Posterior cingulate gyrus (tissue), 11 donors: ENCODE measurements at places on chromosomes 11 and 22.

DNA sequence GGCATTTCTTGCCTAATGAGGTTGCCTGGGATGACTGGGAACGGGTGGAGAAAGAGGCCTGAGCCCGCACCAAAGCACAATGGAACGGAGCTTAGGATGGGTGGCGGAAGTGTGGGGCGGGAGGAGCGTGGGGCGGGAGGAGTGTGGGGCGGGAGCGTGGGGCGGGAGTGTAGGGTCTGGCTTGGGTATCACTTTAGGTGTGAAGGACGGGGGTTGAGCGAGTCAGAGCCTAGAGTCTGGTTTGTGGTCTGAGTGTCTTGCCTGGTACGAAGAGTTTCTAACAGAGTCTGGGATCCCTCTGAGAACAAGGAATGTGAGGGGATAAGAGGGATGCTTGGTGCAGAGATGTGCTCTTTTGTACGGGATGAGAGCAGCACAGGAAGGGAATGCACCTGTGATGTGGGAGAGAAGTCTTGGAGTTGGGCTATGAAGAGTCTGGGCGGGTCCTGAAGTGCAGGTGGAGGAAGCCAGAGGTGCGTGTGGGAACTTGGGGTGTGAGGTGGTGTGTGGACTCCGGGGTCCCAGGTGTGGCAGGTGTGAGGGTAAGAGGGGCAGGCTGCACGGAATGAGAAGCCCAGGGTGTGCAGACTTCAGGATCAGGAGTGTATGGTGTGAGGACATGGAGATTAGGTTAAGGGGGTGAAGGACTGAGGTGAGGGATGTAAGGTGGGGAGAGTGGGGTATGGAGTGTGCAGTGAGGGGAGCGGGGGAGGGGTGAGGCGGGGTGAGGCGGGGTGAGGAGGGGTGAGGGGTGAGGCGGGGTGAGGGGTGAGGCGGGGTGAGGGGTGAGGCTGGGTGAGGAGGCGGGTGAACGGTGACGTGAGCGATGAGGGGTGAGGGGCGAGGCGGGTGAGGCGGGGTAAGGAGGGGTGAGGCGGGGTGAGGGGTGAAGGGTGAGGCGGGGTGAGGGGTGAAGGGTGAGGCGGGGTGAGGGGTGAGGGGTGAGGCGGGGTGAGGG, 1.0 kb downstream of the SYCE3 start:
- DNase-seq, result no peak

- no peak for DNase-seq
Observed at GRCh38 chr11:47099214-47099917, 77.3 kb downstream of the ARFGAP2 start.

DNA sequence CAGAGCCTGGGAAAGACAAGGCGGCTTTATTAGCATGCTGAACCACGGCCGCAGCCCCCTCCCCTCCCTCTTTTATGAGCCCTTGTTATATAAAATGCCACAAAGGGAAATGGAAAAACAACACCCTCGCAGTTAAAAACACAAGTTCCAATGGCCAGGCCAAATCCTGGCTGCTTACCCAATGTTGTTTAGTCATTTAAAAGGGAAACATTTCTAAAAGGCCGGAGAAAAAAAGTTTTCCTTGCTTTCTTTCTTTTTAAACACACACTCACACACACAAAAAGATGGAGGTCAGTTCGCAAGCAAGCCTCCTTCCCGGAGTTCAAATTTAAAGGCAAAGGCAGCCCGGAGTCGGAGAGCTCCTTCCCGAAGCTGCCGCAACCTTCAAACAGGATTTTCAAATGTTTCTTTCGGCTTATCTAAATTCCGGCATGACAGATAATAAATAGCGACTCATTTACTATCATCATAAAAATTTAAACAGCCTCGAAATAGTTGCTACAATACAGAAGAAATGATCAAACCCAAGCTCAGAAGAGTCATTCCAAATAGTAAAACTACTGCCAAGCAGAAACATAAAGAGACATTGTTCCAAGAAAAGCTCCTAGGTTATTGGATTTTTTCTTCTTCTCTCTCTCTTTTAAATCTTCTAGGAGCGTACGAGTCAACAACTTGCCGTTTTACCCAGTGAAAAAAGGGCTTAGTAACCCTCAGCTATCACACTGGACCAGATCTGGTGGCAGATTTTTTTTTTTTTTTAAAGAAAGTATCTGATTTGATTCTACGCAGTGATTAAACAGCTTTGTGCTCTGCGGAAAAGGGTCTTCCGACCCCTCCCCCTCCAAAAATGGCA, 3.5 kb downstream of the PHF21B start:
- no peak for DNase-seq

GRCh38 chr11:71450939-71451338, 2.1 kb upstream of the NADSYN1 start:
- no peak for DNase-seq

DNA sequence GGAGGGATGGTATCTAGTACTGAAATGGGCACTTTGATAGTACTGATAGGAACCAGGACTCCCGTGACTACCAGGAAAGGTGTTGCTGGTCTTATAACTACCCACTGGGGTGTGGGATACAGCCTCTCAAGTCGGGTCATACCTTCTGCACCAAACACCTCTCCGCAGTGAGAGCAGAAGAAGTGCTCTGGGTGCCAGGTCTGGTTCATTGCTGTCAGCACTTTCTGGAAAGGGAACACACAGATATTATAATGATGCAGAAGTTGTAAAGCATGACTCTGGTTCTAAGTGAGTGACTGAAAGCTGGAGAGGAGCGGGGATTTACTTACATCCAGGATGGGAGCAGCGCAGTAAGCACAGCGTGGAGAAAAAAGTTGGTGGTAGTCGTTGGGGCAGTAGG, 26.0 kb downstream of the LPXN start:
- no peak for DNase-seq

- no peak for DNase-seq
Observed at GRCh38 chr11:109424901-109425300, 2.9 kb downstream of the C11orf87 start.

- DNase-seq, result peak; percentile 0
Observed at GRCh38 chr11:134941326-134941725, 529.3 kb upstream of the B3GAT1 start.

DNA sequence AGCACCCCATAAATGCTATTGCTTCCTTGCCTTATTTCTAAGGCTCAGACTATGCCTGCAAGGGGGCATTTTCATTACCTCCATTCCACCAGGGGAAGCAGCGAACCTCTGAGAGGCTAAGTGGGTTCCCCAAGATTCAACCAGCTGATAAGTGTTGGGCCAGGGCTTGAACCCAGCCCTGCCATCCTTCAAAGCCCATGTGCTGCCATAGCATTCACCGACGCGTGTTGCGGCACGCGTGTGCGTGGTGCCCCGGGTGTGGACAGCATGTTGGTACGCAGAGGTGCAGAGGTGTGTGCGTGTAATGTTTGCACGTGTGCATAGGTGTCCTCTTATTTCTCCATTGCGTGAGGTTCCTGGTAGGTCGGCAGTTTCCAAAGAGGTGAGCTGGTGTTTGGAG, 66.0 kb upstream of the PPARA start:
- peak; percentile 54 for DNase-seq

GRCh38 chr11:76574406-76574805, 96.1 kb downstream of the LRRC32 start:
- no peak for DNase-seq

GRCh38 chr22:48898524-48899250, 929.0 kb downstream of the BRD1 start:
- DNase-seq, result peak; percentile 12

GRCh38 chr11:2208691-2209369, 37.2 kb upstream of the TH start:
- no peak for DNase-seq

GRCh38 chr11:69504576-69505335, 23.3 kb downstream of the LINC01488 start:
- peak; percentile 63 for DNase-seq

- DNase-seq, result no peak
Observed at GRCh38 chr11:121869478-121869877, 246.5 kb downstream of the BLID start.

DNA sequence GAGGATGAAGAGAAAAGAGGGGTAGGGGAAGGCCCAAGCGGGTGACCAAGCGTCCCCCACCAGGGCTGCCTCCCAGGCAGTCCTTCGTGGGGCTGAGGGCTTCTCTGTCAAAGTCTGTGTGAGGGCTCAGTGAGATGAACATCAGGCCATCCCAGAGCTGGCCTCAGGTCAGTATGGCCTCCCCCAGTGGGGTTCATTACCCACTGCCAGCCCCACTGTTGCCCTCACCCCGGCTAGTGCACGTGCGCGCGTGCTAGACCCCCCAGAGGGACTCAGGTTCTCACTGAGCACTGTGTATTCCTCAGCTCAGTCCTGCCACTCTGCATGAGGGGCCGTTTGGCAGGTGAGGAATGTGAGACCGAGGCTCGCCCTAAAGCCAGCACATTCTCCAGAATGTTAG, 3.3 kb downstream of the KDELR3 start:
- no peak for DNase-seq

DNA sequence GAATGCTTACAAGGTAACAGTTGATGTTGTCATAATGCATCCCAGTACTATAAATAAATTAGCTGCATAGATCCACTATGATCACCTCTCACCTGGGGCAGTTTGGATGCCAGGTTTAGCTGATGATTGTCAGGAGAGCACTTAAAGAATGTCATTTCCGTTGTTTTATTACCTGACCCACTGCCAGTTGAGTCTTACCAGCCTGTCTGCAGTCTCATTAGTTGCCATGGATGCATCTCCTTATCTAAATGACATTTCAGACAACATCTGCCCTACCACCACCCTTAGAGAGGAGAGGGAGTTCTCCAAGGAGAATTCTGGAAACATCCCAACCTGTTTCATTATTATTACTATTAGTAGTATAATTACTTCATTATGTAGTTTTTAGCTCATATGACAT, 339.1 kb upstream of the API5 start:
- DNase-seq, result no peak

GRCh38 chr11:104830080-104830479, 68.2 kb downstream of the CASP12 start:
- DNase-seq, result no peak

DNA sequence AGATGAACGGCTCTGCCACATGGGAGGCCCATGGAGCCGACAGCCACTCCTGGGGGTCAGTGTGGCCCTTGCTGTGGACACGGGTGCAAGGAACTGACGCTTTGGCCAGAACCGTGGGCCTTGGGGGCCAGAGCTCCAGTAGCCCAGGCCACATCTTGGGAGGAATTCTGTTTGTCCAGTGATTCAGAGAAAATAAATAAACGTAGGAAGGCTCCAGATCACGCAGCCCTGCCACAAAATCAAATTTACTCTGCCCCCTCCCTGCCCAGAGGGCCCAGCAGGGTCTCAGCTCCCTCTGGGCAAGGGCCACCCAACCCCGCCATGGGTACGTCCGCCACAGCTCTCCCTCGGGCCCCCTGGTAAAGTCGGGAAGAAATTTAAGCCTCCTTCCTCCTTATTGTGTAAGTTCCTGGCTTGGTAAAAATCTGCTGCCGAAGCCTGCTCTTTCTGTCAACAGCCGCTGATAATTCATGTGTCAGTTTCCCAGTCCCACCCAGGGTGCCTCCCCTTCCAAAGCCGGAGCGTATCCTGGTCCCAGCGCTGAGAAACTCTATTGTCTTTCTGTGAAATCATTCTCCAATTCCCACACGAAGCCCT, 6.9 kb upstream of the MUC5AC start:
- peak; percentile 43 for DNase-seq

DNA sequence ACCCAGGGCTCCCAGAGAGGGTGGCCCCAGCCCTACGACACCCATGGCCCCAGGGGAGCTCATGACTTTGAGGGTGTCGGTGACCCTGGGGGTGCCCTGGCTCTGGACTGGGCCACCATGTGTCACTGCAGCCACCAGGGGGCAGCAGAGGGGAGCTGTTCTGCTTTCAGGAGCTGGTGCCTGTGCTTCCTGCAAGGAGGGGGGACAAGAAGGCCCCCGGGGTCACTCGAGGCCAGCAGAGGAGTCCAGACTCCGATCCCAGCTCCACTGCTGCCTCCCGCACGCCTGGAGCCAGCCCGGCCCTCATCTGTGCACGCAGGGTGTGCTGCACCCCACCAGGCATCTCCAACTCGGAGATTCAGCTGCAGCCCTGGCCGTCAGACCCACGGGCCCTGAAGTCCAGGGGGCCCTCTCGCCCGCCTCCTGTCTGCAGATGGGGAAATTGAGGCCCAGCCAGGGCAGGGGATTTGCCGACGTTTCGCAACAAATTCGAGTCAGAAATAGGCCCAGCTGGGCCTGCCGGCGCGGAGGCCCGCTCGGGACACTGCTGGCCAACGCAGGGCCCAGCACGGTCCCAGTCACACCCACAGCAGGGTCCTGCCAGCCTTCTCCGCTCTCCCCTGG, 29.5 kb upstream of the WNT7B start:
- peak; percentile 99 for DNase-seq

DNA sequence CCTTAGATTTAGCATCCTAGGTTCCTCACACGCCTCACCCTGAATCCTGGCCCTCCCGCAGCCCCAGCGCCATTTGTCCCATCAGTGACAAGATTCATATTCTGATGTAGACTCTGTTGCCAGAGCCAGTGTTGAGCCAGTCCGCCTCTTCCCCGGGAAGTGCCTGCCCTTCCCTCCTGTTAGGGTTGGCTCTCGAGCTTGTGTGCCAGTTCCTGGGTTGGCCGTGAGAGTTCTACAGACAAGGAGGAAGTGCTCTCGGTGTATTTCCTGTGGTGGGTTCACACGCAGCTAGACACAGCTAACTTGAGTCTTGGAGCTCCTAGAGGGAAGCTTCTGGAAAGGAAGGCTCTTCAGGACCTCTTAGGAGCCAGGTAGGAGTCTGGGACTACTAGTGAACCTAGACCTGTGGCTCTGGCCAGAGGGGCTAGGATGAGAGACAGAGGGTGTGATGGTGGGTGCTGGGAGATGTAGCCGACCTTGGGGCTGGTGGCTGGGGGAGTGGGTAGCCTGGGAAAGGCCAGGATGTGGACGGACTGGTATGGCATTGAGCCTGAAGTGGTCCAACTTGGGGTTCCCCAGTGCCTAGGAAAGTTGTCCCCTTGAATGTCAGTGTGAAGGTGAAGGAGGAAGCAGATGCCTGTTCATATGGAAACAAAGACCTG, at the start of gene IL18BP:
Gene IL18BP (plus strand): TSS at position 261 of the 662 bp plus-strand sequence. CDS start 1,076 bp downstream, outside the sequence.
- no peak for DNase-seq

DNA sequence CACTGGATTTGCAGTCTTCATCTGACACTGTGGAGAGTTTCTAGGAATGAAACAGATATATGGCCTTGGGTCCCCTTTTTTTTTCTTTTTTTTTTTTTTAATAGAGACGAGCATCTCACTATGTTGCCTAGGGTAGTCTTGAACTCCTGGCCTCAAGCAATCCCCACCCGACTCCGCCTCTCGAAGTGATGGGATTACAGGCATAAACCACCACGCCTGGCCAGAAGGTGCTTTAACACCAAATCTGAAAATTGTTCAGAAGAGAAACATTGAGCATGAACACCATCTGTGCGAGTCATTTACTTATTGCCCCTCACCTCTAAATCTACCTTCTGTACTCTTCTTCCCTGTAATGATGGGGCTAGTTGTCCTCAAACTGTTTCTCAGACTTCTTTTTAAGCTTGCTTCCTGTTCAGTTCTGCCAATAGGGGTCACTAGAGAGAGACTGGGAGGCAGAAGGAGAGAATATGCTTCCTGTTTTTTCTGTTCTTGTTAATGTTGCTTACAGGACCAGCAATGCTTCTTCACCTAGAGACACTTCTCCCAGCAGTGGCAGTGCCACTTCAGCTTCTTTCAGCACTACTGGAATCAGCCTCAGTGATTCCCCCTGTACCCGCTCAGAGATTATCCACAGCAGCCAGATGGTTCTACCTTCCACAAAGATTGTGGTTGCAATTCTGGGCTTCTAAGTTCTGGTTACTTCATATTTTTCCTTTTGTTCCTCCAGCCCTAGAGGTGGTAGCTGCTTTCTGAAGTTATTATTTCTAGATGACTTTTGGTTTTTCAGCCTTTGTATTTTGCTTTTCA, 20.8 kb upstream of the ZBED5 start:
- no peak for DNase-seq

GRCh38 chr11:127056338-127056971, 55.9 kb upstream of the KIRREL3 start:
- peak; percentile 91 for DNase-seq
